ENCODE measurements at places on chromosomes 2 and 18.
A peak's percentile ranks its signal among the peaks of the same experiment; 100 is the strongest.

DNA sequence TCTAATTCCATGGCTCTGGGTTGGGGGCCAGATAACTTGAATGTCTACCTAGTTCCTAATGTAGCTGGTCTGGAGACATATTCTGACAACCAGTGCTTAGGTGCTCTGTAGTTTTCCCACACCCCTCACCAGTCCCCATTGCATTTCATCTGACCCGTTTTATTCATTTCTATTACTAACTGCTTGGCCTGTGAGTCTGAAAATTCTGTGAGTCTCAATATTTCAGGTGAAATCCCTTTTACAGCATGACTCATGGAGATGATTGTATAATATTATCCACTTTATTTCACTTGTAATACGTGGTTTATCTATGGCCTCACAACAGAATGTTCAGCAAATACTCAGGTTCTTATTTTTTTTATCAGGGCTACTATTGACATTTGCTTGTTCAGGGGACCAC, 103.7 kb upstream of the UGP2 start:
- no peaks in the 10 kb centered on the region for H3K27me3 ChIP-seq
- H3K36me3 ChIP-seq = no peaks in the 10 kb centered on the region
- peaks cover 61% of the 10 kb centered on the region for H3K4me1 ChIP-seq
- DNase-seq = no peak

DNA sequence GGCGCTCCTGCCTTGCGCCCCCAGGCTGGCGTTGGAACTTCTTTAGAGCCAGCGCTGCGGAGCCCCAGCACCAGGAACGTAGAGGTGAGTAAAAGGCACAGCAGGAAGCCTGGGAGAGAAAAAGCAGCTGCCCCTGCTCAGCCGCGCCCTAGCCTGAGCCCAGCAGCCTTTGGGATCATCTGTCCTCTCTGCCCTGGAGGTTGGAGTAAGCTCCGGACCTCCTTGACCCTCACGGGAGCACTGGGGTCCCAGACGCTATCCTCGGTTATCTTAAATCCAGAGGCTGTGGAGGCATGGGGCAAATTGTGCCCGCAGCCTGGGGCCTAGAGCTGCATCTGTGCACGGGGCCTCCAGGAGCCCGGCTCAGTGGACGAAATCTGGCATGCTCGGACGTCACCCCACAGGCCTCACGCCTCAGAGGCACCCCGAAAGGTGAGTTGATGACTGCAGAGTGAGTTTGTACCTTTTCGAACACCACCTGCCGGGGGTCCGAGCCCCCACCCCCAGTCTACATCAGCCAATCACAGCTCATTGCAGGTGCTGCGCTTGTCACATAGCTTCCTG, 1.6 kb upstream of the SLC66A2 start:
- peaks cover 6% of the 10 kb centered on the region for H3K27me3 ChIP-seq
- DNase-seq = no peak
- peaks cover 3% of the 10 kb centered on the region for H3K36me3 ChIP-seq
- no peak overlapping the region for H3K27ac ChIP-seq
- peaks cover 13% of the 10 kb centered on the region for H3K4me1 ChIP-seq
- H3K4me3 ChIP-seq = peak overlapping the region; percentile 48

GRCh38 chr2:216692636-216693413, 2.5 kb downstream of the IGFBP5 start:
- H3K4me1 ChIP-seq = peaks cover 60% of the 10 kb centered on the region
- H3K27me3 ChIP-seq = no peaks in the 10 kb centered on the region
- peak overlapping the region; percentile 95 for H3K27ac ChIP-seq
- H3K36me3 ChIP-seq = peaks cover 4% of the 10 kb centered on the region
- peak overlapping the region; percentile 97 for H3K4me3 ChIP-seq

DNA sequence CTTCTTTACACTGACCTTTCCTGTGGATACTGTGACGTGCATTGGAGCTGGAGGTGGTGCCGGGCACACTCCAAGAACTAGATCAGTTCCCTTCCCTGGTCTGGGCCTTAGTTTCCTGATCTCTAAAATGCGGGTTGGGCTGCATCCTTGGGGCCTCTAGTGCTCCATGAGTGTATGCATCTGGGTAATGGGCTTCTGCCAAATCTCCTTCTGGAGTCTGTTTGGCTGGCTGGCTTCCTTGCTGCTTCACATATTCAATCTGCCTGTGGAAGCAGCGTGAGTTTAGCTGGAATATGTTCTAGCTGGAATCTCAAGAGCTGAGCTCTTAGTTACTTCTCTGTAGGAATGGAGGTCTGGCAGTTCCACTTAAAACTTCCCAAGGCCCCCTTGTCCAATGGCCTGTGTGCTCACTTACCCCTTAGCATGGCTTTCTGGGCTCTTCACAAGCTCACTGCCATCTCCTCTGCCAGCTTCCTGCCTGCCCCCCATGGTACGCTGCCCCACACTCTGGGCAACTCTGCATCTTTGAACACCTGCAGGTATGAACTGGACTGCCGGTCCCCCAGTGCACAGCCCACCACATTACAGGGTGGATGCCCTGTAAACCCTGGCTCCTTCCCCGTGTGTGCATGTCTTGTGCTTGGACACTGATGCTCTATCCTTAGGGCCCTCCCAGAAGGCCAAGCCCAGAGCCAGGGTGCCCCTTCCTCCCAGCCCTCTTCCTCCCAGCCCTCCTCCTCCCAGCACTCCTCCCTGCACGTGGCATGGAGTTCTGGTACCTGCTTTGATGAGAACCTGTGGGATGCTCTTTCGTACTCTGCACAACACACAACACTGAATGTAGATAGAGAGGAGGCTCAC, 103.6 kb upstream of the SMAD2 start:
- no peak overlapping the region for H3K4me3 ChIP-seq
- no peak overlapping the region for H3K27ac ChIP-seq
- peaks cover 1% of the 10 kb centered on the region for H3K27me3 ChIP-seq
- peaks cover 19% of the 10 kb centered on the region for H3K4me1 ChIP-seq
- no peak for DNase-seq

DNA sequence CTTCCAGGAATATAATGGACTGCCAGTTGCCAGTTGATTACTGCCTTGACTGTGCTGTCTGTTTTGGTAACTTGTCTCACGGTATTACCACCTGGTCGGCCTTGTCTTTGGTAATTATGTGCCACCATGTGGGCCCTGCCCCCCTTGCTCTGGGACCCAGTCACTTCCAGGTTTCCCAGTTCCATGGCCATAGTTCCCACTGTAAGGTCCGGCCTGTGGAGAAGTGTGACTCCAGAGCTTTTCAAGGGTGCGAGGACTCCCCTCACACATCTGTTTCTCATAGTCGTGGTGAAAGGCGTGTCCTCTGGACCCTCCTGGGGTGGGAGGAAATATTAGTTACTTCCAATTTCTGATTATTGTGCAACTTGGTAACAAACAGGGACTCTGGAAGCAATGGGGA, 150.5 kb downstream of the SEPTIN10 start:
- peaks cover under 1% of the 10 kb centered on the region for H3K4me1 ChIP-seq
- H3K4me3 ChIP-seq = no peak overlapping the region
- H3K27ac ChIP-seq = no peak overlapping the region
- DNase-seq = no peak
- H3K27me3 ChIP-seq = no peaks in the 10 kb centered on the region

- H3K4me3 ChIP-seq = no peak overlapping the region
- peaks cover 29% of the 10 kb centered on the region for H3K4me1 ChIP-seq
- H3K36me3 ChIP-seq = no peaks in the 10 kb centered on the region
- DNase-seq = no peak
- H3K27ac ChIP-seq = peak overlapping the region; percentile 45
Observed at GRCh38 chr2:173828189-173829142, 136.7 kb downstream of the SP3 start.

DNA sequence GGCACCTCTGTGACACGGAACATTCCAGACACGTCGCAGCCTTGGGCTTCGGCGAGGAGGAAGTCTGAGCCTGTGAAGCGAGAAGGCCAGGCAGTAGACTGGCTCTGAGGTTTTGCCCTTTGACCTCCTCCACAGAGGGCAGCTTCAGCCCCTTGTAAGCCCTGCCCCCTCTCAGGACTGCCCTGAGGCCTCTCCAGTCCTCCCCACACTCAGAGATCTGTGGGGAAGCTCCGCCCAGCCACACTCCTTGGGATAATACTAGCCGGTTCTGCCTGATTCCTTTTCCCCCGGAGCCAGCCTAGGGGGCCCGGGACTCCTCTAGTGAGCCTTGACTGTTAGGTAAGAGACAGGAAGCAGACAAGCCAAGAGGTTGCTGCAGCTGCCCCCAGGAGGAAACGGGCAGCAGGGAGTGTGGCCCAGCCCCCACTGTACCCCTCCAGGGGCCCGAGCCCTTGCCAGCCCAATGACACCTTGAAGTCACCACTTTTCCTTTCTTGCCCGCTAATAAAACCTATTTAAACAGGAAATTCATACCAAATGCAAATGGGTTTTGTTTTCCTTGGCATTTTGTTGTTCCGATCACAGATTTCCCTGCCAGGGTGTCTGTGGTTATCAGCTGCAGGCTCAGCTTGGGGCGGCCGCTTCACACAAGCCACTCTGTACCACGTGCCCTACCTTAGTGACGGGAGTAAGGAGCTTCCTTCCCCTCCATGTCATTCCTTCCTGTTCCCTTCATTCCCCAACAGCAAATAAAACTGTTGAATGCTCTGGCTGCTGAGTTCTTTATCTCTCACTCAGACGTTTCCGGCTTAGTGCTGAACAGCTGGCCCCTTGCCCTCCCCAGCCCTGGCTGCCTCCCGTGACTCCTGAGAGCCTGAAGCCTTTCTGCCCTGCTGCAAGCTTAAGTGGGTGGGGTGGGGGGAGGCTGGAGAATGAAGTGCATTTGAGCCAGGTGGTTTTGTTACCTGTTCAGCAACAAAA, 124.7 kb downstream of the CABLES1 start:
- no peaks in the 10 kb centered on the region for H3K27me3 ChIP-seq
- H3K36me3 ChIP-seq = peaks cover 10% of the 10 kb centered on the region
- peak overlapping the region; percentile 57 for H3K4me3 ChIP-seq
- peak overlapping the region; percentile 96 for H3K27ac ChIP-seq
- peaks cover 45% of the 10 kb centered on the region for H3K4me1 ChIP-seq

DNA sequence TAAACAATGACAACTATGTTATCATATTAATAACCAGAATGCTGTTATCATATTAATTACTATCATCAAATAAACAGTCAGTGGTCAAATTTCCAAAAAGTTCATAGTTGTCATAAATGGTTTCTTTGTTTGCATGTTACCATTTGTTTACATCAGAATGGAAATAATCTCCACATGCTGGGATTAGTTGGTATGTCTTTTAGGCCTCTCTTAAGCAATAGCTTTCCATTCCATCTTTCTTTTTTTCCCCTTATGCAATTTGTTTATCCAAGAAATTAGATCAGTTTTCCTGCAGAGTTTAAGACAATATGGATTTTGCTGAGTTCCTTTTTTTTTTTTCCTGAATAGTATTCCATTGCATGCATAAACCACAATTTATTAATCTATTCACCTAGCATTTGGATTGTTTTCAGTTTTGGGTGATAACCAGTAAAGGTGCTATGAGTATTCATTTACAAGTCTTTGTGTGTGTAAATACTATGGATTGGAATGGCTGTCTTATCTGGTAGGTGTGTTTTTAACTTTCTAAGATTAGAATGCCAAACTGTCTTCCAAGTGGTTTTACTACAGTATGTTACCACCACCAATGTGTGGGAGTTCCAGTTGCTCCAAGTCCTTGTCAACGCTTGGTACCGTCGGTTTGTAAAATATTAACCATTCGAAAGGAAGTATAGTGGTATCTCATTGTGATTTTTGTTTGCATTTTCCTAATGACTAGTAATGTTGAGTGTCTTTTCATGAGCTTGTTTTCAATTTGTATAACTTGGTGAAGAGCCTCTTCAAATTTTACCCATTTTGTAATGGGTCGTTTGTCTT, 33.3 kb upstream of the TXNDC2 start:
- no peaks in the 10 kb centered on the region for H3K27me3 ChIP-seq
- peaks cover 11% of the 10 kb centered on the region for H3K36me3 ChIP-seq
- DNase-seq = no peak
- no peak overlapping the region for H3K4me3 ChIP-seq
- H3K4me1 ChIP-seq = peaks cover 14% of the 10 kb centered on the region

DNA sequence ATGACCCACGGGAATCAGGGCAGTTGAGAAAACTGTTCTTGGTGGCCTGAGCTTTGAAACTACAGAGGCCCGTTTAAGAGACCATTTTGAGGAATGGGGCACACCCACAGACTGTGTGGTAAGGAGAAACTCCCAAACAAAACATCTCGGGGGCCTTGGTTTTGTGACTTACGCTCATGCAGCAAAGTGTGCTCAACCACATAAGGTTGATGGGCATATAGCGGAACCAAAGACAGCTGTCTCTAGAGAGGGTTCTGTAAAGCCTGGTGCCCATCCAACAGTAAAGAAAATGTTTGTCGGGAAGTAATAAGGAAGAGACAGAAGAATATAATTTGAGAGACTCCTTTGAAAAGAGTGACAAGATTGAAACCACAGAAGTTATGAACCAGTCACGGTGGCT, 5.4 kb downstream of the MRO start:
- H3K4me3 ChIP-seq = no peak overlapping the region
- no peaks in the 10 kb centered on the region for H3K27me3 ChIP-seq
- peaks cover 1% of the 10 kb centered on the region for H3K4me1 ChIP-seq
- no peak for DNase-seq
- H3K36me3 ChIP-seq = no peaks in the 10 kb centered on the region

DNA sequence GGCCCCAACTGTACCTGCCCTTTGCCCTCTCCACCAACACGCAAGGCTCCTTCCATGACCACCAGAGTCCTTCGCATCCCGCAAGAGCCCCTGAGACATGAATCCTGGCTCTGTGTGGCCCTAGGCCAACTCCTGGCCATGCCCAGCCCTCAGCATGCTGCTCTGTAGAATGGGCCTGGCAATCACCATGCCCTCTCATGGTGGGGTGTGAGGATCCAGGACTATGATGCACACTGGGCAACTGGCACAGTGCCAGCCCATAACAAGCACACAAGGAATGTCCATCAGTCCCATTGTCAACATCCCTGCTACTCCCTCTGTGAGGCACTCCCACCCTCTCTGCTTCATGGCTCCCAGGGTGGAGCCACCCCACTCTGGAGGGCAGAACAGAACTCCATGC, 44.7 kb downstream of the FER1L5 start:
- H3K4me1 ChIP-seq = peaks cover 22% of the 10 kb centered on the region
- no peak overlapping the region for H3K27ac ChIP-seq
- H3K36me3 ChIP-seq = no peaks in the 10 kb centered on the region
- no peaks in the 10 kb centered on the region for H3K27me3 ChIP-seq

- H3K27ac ChIP-seq = peak overlapping the region; percentile 23
- peaks cover 34% of the 10 kb centered on the region for H3K4me1 ChIP-seq
- no peaks in the 10 kb centered on the region for H3K27me3 ChIP-seq
- H3K4me3 ChIP-seq = no peak overlapping the region
Observed at GRCh38 chr2:204024503-204024902, 87.9 kb downstream of the ICOS start.
